ENCODE measurements at places on chromosomes 4 and X.

- DNase-seq: no peak
Observed at GRCh38 chr4:8225706-8226443, 26.8 kb downstream of the SH3TC1 start.

DNA sequence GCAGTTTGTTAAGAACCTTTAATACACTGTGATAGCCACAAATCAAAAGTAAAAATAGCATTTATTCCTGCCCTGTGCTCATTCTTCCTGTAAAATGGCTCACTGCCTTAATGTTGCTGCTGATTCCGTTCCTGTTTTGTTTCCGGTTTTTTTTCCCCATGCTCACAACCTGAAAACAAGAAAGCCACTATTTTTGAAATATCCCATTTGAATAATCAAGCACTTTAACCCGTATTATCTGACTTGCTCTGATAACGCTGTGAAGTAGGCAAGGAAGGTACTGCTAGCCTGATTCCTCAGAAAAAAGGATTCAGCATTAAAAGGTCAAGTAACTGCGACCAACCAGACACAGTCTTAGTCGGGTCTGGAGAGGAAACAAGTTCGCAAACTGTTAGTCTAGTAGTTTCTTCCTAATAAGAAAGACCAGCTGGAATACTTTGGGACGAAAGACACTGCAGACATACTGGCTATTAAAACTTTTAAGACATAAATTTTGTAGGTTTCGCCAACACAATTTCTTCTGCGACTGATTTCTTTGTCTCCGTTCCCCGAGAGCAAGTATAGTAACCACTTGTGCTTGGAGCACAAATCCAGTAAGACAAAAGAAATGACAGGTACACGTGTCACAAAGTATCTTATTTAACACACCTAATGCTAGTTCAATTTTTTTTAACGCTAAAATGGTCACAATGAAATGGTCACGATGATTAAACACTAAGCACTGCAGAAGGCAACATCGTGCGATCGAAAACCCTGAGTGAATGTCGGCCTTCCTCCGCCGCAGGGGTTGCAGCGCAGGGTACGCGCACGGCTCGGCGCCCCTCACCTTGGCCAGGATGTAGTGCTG, 802 bp downstream of the COX18 start:
- peak; percentile 65 for DNase-seq

- no peak for DNase-seq
Observed at GRCh38 chr4:95599777-95600400, 51.1 kb upstream of the UNC5C start.

GRCh38 chrX:46712764-46713163, 46.2 kb downstream of the SLC9A7 start:
- DNase-seq: peak; percentile 14

DNA sequence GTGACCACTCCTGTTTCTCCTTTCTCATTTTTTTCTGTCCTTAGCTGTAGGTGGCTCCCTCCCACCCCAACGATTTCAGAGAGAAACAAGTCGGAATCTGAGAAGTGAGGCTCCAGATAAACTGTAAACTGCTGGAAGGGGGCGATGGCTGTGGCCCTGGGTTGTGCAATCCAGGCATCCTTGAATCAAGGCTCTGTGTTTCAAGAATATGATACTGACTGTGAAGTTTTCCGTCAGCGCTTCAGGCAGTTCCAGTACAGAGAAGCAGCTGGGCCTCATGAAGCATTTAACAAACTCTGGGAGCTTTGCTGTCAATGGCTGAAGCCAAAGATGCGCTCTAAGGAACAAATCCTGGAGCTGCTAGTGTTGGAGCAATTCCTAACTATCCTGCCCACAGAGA, 37.7 kb downstream of the ETDC start:
- DNase-seq: no peak

DNA sequence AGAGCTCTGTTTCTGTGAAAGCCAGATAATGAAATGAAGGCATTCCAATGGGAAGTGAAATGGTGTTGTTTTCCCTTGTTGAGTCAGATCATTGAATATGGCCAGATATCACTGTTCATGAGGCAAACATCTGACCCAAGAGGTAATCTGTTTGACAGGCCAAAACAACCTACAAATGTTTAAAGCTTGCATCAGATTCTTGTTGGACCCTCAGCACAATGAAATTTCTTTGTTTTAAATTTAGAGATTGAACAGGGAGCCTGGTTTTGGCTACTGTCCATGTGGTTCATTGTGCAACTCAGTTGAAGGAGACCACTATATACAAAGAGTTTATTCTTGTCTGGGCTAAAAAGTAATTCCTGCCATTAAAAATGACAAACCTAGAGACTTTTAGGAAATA, 159.1 kb downstream of the AFF2 start:
- no peak for DNase-seq

- no peak for DNase-seq
Observed at GRCh38 chrX:36961590-36961989, 46.6 kb upstream of the FAM47C start.

GRCh38 chrX:34656467-34656841, 631 bp downstream of the TMEM47 start:
- no peak for DNase-seq

DNA sequence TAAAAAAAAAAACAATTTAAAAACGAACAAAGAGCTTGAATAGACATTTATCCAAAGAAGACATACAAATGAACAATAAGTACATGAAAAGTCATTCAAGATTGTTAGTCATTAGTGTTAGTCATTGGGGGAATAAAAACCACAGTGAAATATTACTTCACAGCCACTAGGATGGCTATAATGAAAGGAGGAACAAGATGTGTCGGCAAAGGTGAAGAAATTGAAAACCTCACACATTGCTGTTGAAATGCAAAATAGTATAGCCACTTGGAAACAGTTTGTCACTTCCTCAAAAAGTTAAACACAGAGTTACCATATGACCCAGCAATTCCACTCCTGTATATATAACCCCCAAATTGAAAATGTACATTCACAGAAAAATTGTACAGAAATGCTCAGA, 45.2 kb upstream of the SLC39A8 start:
- DNase-seq: peak; percentile 27

- no peak for DNase-seq
Observed at GRCh38 chr4:167943872-167944505, 148.3 kb upstream of the ANXA10 start.

DNA sequence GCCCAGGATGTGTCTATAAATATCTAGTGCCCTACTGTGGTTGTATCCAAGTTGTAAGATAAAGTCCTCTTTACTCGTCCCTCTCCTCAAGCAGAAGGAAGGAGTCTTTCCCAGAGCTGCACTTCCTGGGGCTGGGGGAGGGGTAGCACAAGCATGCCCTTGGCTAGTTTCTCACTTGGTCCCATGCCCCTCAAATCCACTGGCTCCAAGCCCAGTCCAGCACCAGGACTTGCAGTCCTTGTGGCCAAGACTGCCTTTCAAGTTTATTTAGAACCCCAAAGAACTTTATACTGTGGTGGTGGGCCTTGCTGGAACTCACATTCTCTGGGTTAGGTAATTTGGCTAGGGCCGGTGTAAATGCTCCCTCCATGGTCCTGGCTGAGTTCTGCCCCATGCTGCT, 43.2 kb upstream of the SLC10A4 start:
- DNase-seq: no peak

DNA sequence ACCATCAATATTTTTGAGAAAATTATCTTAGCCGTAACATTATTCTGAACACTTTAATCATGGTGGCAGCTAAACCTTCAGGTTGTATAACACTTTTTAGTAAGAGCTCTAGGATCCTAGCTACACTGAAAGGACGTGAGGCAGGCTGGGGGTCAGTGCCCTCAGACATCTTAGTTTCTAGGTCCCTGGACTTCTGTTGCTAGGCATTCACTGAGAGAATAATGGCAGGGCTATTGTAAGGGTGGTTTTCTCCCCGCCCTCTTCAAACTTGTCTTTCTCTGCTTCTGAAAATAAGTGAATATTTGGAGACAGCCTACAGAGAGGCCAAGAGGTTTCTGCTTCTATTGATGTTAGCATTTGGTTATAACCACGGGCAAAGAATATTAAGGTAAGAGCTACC, 15.4 kb upstream of the MMRN1 start:
- no peak for DNase-seq

- no peak for DNase-seq
Observed at GRCh38 chr4:24252121-24252520, 332.2 kb downstream of the DHX15 start.

DNA sequence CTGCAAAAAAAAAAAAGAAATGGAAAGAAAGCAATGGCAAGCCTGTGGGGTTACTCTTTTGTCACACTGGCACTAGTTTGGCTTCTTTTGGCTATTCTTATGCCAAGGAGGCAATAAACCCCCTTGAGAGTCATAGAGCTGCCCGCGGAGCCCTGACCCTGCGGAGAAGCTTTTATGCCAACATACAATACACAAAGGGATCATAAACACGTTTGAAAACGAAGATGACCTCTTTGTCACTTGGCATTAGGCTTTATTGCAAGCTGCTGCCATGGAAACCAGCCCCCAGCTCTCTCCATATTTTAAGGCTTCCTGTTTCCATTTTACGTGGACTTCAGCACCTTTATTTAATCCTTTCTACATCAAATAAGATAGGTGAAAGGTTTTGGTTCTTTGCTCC, 7.6 kb downstream of the NEUROG2 start:
- DNase-seq: peak; percentile 12

DNA sequence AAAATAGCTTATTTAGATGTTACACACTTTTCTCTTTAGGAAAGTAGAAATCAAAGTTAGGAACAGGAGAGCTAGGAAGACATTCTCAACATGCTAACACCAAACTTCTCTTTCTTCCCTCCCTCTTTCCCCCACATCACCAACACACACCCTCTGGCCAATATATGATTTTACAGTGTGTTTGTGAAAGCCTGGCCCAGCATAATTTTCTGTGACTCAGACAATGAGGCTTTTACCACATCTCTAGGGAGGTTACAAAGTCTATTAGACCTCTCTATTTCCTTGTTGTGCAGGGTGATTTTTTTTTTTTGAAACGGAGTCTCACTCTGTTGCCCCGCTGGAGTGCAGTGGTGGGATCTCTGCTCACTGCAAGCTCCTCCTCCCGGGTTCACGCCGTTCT, 189.9 kb downstream of the AASDH start:
- DNase-seq: no peak

GRCh38 chrX:53281321-53281822, at the start of gene IQSEC2:
IQSEC2 (minus strand) TSS chrX:53281584.
- DNase-seq: no peak

GRCh38 chrX:31331928-31332327, 260.1 kb upstream of the FTHL17 start:
- no peak for DNase-seq

GRCh38 chr4:123849495-123849894, 452.9 kb downstream of the SPRY1 start:
- DNase-seq: no peak

DNA sequence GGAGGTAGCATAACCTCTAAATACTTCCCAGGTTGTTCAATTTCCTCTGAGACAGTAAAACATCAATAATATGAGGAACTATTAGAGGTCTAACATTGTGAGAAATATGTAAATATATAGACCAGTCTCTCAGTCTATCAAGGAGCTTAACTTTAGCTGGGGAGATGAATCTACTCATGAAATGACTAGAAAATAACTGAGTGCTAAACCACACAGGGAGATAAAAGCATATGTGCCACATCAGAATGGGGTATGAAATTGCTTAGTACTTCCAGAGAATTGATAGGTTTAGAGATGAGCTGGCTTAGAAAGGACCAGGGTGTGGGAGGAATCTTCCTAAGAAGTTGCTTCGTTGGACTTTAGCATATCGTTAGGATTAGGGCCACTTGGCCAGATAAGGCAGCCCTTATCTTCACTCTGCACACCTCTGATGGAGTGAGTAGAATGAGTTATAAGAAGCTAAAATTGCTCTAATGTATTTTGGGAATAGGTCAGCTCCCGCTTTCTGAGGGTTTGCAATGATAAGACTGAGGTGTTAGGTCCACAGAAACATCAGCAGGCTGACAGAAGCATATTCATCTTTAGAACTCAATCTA, 299.2 kb downstream of the UNC5C start:
- DNase-seq: no peak

DNA sequence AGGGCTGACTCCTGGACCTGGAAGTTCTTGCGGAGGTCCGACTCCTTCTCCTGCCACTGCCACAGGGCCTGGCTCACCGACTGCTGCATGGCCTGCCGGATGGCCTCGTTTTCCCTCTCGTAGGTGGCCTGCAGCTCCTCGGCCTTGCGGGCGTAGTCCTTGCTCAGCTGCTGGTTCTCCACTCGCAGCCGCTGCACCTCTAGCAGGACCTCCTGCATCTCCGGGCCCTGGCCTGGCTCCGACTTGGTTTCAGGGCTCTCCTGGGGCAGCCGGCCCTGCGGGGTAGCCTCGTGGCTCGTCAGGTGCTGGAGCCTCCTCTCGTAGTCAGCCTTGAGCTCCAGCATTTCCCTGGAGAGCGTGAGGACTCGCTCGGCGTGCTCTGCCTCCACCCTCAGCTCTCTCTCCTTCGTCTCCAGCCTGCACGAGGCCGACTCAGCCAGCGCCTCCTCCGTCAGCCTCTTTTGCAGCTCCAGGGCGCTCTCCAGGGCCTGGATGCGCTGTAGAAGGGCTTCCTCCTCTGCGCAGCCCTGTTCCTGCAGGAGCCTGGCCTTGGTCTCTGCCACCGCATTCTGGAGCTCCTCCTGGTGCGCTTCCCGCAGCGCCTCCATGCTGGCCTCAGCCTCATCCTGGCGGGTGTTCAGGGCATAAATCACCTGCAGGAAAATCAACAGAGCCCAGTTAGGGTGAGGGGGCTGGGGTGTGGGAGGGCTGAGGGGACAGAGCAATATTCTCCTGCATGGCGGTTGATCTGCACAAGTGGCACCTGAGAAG, 72.2 kb downstream of the FAM184B start:
- DNase-seq: no peak

- no peak for DNase-seq
Observed at GRCh38 chr4:27234306-27234899, 373.8 kb downstream of the STIM2 start.

- DNase-seq: no peak
Observed at GRCh38 chr4:14087921-14088320, 460.4 kb upstream of the BOD1L1 start.

GRCh38 chr4:168177546-168178149, 85.3 kb downstream of the ANXA10 start:
- no peak for DNase-seq

DNA sequence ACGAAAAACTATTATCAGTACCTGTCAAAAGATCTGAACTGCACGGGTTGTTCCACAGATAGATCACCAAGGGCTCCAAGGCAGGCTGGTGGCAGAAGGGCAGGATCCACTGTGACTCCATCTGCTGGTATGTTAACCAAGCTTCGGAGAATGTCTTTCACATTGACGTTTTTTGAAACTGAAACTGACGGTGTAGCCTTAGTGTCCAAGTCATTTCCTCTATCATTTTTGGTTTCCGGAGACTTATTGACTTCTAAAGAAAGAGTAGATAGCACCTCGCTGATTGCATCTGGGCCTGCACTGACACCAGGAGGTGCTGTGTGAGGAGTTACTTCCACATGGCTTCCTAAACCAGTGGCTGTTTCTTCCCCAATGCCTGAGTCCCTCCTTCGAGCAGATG, 186.9 kb downstream of the LRBA start:
- peak; percentile 75 for DNase-seq

DNA sequence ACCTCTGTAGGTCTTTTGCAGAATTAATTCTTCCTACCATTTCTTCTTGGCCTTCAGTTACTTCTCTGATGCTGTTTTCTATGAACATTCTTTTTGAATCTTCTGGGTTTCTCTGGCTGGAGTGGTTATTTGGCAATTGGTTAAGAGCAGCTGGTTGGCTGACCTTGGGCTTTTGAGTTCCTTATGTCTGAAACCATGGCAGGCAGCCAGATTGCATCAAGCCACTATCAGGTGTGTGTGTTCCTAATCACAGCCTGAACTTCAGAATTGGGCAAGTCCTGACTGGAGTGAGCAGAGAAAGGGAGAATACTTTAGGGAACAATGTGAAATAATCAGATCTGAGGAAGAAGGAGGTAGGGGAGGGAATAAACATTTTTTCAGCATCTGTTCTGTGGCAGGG, 90.2 kb downstream of the ARHGAP10 start:
- no peak for DNase-seq

Data from B cell (primary cell).